ENCODE measurements at places on chromosomes 3 and 15.

DNA sequence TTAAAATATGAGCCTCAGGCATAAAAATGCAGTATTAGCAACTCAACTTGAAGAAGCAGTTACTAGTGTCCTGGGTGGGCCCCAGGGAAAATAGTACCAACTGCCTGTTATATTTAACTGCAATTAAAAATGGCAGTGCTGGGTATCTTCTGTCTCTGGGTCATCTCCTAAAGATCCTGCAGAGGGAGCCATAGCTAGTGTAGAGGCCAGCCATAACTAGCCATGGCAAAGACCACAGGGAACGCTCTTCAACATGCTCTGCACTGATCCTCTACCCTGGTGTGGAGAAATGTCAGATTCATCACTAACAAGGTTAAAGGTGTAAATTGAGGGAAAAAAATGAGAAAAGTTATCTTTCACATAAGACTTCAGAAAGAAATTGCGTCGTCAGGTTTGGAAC lies 181.3 kb downstream of the SNRPN start:
- DNase-seq: no peak

DNA sequence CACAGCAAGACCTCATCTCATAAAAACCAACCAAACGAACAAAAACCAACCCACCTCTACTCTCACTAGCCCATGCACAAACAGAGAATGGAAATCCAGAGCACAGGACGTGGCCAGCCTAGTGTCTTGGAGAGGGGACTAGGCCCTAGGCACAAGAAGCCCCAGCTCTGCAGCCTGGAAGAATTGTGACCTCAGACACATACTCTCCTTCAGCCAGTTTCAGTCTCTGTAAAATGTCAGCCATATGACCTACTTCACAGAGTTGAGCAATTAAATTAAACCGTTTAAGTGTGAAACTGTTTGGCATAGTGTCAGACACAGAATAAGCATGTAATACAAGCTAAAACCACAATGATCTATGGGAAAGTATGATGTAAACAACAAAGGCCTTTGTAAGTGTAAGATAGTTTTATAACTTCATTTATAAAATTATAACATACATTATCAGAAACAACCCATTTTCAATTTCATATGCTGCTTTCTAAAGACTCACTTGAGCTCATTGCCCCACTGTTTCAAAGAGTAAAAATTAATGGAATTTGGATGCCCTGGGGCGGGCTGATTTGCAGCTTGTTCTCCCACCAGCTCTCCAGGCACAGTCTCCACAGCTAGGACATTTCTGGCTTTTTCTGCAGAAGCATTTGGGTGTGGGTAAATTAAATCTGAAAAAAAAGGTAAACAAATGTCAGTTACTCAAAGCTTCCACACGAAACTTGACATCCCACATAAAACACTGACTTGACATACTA lies 32.9 kb downstream of the TBC1D2B start:
- DNase-seq: no peak

- no peak for DNase-seq
Observed at GRCh38 chr3:169661361-169662131, 2.0 kb downstream of the MECOM start.

- peak; percentile 30 for DNase-seq
Observed at GRCh38 chr3:160755776-160756304, at the start of gene PPM1L. Gene PPM1L, plus strand, starts transcription at chr3:160756231.
